ENCODE measurements at places on chromosomes 2 and 18.
A peak's percentile ranks its signal among the peaks of the same experiment; 100 is the strongest.

GRCh38 chr18:62105376-62105775 is 81.5 kb downstream of the PIGN start:
- DNase-seq = no peak

DNA sequence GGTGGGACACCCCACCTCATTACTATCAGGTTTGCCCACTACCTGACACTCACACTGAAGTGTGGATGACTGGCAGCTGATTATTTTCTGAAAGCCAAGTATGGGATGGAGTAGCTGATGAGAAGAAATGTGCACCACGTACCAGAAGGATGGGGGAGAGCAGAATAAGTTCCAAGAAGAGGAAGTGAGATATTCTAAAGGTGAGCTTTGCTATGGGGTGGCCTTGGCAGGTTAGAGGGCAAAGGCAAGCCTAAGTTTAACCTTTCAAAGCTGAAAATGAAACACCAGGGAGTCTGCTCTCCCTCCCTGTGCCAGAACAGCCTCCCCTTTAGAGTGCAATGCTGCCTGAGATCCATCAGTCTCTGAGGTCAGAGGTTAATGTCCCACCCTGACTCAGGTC is 196.1 kb upstream of the OSR1 start:
- DNase-seq = no peak

DNA sequence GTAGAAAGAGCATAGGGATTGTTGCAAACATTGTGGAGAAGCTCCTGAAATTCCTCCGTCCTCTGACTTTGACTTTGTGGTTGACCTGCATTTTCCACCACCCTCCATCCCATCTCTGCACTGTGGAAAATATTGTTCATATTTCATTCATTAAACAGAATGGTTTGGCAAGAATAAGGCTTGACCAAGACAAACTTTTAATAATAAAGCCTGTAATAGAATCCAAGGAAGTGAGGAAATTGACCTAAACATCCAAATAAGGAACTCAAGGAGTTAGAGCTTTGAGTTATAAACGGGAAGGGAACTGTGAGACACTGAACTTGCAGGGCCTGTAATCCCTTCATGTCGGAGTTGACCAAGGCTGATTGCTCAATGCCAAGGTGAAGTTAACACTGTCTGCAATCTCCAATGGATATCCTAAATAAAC is 115.2 kb downstream of the GFPT1 start:
- DNase-seq = peak; percentile 47

GRCh38 chr2:1859671-1860450 is 115.5 kb upstream of the PXDN start:
- no peak for DNase-seq
